Foreskin melanocyte (primary cell): ENCODE measurements at places on chromosomes 6 and 20.
A peak's percentile ranks its signal among the peaks of the same experiment; 100 is the strongest.

DNA sequence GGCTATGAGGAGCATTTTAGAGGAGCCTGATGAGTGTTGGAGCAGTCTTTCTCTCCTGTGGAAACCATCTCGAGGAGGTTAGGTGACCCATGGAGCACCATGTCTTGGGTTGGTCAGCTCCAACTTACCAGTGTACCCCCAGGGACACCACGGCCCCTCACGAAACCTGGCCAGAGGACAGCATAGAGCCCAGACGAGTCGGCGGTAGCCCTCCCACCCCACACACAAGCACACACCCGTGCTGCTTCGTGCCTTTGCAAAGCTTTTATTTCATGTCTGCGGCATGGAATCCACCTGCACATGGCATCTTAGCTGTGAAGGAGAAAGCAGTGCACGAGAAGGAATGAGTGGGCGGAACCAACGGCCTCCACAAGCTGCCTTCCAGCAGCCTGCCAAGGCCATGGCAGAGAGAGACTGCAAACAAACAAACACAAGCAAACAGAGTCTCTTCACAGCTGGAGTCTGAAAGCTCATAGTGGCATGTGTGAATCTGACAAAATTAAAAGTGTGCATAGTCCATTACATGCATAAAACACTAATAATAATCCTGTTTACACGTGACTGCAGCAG, 53.6 kb downstream of the EZR start:
- no peak for DNase-seq

DNA sequence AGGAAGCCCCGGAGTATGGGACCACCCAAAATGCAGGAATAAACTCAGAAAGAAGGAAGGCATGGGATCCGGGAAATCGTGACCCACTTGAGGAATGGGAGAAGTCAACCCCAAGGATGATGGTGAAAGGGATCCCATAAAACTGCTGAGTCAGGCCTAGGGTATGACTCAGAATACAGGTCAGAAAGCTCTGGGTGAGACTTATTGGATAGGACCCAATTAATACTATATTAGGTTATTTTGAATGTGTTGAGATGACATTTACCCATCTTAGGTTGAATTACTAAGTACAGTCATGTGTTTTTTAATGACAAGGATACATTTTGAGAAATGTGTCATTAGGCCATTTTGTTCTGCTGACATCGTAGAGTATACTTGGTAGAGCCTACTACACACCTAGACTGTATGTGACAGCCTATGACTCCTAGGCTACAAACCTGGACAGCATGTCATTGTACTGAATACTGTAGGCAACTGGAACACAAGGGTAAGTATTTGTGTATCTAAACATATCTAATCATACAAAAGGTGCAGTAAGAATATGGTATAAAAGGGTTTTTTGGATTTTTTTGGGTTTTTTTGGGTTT, 17.1 kb upstream of the HIVEP1 start:
- DNase-seq: no peak

DNA sequence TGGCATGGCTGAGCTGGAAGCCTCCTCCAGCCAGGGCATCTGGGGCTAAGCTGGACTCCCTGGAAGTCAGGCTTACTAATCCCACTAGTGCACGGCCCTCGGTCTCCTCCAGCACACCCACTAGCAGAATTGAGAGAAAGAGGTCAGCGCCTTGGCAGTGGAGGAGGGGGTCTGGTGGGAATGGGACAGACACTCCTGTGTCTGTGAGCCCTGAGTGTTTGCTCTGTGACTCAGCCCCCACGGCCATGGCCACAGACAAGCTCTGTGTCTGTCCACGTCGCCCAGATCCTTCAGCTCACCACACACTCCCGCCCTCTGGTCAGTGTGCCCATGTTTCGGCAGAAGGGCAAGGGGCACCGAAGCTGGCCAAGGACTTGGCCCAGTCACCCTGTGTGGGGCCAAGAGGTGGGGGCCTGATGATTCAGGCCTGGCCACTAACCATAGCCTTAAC, 8.8 kb downstream of the MDFI start:
- no peak for DNase-seq

DNA sequence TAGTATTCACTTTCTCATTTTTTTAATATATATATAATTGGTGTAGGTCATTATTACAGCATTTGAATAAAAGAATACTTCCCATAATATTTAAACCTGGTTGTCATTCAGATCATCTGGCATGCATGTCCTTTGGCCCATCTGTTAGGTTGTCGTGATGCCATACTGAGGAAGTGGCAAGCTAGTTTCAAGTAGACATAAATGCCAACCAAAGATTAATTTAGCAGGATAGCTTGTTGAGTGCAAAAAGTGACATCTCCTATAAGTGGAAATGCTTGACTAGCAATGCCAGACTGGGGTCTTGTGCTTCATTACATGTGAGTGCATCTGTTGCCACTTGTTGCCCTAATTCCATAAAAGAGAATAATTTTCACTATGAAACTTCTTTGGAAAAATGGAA, 1044.7 kb downstream of the GRIK2 start:
- DNase-seq: no peak

DNA sequence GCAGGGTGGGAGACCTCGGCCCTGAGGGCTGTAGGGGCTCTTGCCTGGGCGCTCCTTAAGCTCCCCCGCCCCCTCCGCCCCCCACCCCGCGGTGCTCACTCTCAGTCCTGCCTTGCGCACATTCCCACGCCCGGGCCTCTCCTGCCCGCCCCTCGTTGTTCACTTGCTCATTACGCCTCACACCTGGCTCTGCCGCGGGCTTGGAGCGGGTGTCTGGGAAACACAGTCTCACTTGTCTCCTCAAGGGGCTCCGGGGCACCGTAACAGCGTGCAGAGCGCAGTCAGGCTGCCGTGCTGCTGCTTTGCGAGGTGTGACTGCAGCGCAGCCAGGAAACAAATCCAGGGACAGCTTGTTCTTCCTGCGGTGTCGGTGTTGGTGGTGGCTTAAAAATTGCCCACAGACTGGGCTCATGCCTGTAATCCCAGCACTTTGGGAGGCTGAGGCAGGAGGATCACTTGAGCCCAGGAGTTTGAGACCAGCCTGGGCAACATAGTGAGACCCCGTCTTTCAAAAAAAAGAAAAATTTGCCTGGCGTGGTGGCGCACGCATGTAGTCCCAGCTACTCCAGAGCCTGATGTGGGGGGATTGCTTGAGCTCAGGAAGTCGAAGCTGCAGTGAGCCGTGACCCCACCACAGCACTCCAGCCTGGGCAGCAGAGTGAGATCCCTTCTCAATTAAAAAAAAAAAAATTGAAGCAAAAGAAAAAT, 4.6 kb downstream of the NPBWR2 start:
- no peak for DNase-seq

DNA sequence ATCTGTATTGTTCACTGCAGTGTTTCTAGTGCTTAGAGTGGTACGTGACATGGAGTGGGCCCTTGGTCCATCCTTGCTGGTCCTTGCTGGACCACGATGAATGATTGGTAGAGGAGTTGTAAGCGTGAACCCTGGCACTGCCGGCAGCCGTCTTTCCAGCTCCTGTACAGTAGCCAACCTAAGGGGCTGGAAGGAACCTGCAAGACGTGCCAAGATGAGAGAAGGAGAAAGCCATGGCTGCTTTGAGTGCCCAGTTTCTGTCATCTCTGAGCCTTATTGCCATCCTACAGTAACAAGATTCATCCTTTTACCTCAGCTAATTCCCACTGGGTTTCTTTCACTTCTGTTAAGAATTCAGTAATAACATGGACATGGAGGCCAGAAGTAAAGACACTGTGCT, 5.9 kb downstream of the DHX35 start:
- DNase-seq: no peak

DNA sequence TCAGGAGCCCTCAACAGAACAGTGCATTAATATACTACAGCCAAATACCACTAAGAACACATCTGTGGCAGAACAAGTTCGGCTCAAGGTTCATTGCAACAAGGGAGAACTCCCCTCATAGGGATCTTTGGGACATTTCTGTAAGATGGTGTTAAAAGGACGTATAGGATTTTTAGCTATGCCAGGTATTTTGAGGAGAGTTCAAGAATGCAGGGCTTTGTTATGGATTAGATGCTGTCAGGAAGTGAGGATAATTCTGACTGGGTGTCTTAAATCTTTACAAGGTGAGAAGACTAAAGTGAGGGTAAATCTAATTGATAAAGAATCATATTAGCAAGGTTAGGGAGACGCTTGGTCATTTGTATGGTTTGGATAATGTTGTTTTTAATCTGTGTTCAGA, 83.7 kb upstream of the AHI1 start:
- DNase-seq: no peak

DNA sequence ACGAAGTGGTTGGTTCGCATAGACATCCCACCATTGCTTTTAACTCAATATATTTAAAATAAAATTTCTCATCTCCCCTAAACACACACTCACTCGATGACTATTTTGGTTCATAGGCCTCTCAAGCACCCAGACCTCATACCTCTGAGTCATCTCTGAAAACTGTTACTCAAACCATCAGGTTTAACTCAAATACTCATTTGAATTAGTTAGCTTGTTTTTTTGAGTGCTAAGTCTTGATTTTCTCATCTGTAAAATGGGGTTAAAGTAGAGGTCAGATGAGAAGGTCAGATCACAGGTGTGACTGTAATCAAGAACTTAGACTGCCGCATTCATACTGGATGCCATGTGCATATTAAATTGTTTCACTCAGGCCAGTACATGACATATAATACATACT, 243.9 kb upstream of the TENT5A start:
- no peak for DNase-seq

- DNase-seq: no peak
Measured at GRCh38 chr20:3532089-3532615, 61.3 kb downstream of the ATRN start.

GRCh38 chr6:105459864-105460263, 57.0 kb upstream of the PREP start:
- DNase-seq: peak; percentile 9

GRCh38 chr6:149137594-149137993, 179.9 kb upstream of the TAB2 start:
- DNase-seq: no peak

GRCh38 chr6:131524695-131525336, 48.2 kb upstream of the ARG1 start:
- DNase-seq: no peak

- DNase-seq: no peak
Measured at GRCh38 chr6:134936476-134936875, 13.4 kb downstream of the ALDH8A1 start.

DNA sequence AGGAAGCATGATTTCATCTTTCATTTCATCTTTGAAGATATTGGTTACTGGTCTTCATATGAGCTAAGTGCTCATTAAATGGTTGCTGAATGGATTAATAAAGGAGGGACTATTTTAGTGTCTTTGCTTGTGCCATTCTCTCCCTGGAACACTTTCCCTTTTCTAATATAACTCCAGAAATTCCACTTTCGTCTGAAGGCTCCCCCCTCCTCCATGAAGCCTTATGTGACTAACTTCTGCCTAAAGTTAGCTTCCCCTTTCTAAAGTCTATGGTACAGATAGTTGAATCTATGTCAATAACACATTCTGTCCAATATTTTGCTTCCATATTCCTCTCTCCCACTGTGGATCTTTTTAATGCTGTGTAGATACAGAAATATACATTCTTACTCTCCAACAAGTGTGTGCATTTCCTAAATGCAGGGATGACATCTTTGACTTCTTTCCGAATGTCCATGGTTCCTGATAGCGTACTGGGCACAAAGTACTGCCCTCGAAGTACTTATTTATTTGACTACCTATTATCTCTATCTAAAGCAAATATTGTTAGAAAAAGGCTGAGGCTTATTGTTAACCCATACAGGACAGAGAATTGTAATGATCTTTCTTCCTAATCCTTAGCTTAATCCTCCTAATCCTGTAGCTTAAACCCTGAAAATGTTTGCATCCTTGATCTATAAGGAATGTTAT, 84.7 kb upstream of the ELOVL5 start:
- no peak for DNase-seq

- no peak for DNase-seq
Measured at GRCh38 chr6:43246301-43247113, 3.2 kb downstream of the TTBK1 start.

DNA sequence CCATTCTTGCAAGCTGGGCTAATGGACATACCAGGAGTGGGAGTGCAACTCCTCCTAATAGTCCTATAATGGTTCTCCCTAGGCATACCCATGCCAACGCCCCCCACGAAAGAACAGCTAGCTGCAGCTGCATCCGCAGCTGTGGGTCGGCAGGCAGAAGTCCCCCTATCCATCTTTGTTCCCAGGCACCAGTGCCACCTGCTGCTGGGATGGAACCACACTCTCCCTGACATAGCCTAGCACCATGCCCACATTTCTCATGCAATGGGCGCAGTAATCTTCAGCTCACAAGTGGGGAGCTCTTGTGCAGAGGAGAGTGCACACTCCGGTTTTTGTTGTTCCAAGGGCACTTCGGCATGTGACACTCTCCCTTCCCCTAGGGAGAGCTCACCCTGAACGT, 567.8 kb downstream of the GRIK2 start:
- no peak for DNase-seq

- peak; percentile 40 for DNase-seq
Measured at GRCh38 chr6:142945446-142946180, 637 bp upstream of the HIVEP2 start.

- no peak for DNase-seq
Measured at GRCh38 chr6:74871757-74872156, 334.1 kb downstream of the COL12A1 start.

DNA sequence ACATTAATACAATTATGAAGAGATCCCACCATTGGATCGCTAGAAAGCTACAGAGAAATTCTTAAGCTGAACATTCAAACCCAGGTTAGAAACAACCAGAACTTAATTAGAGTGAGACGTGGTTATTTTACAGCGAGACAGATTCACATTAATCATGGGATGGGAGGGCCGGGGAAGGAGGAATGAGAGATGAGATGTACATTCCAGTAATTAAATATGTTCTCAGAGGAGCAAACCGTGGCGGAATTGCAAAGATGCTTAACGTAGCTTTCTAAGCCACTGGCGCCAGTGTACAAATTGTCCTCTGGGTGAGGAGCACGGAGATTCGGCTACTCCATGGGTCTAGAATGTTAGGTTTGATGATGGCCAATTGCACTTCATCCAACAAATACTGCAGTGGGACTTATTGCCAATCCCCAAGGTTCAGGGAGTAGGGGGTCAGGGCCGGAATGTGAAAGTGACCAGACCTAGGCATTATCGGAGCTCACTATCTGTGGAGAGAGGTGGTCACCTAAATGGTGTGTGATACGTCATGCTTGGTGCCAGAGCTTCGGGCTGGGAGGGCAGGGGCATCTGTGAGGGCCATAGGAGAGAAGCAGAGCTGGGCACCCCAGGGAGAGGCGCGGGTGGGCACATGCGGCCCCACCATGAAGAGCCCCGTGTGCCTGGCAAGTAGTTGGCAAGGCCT, 114.7 kb downstream of the EDN3 start:
- DNase-seq: no peak

DNA sequence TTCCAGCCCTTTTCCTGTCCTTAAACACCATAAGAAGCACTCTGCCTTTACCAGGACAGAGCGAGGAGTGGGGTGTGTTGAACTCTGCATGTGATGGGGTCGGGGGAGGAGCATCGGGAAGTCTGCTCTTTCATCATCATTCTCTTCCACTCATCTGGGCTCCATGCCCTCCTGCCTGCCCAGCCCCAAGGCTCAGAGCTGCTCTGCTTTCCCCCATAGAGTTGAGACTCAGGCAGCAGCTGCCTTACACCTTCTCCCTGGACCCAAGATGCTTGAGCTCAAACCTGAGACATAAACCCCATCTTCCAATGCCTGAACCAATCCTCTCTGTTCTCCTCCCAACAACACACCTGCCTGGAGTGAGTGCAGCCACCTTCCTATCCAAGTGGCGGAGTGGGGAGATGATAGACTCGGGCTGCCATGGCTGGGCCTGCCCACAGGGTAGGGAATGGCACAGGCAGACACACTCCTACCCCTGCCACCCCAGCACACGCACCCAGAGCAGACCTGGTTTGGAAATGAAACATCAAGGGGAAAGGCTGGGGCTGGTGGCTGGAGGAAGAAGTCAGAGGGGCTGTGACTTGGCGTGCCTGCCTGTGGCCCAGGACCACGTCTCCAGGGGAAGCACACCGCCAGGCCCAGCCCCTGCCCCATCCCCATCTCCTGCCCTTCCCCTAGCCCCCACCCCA, 28.4 kb downstream of the TFEB start:
- no peak for DNase-seq
